Fibroblast of skin of right quadriceps (primary cell): ENCODE measurements at places on chromosomes 7 and 10.

DNA sequence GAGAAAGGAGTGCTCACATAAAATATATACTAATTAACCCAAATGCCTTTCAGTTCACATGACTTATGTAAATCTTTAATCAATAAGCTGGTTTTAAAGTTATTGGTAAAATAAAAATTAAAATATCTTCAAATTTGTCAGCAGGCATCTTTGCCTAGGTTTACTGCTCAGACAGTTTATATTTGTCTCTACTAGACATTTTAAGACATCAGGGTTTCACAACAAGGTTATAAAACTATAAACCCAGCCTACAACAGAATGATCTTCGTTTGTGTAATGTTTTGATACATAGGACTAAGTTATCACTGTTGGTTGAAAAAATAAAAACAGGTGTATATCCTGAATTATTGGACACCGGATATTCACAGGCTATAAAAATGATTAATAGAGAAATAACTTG, 67.4 kb downstream of the TYW1B start:
- DNase-seq = no peak

DNA sequence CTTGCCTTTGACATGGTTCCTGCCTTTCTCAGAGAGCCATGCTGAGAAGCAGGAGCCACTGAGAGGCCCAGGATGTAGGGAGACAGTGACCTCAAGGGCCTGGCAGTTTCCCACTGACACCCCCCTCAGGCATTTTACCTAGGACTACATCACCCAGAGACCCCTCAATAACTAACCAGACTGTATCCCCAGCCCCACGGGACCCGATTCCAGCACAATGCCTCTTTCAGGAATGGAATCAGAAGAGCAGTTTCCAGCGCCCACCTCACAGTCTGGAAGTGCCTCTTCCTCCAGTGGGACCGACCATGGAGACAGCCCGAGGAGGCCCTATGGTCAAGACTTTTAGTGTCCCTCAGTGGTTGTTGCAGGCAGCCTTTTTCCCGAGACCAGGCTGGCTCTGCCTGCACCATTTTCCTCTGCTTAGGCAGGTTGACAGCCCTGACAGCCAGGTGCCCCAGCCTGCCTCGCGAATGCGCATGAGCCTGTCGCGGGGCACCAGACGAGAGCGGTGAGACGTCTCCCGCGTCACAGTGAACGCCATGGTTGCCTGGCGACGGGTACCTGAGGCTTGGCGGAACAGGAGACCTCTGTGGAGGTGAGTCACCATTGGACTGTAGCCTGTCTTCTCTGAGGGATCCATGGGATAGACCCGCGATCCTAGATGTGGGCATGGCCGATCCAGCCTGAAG, 28.4 kb upstream of the ZNF273 start:
- no peak for DNase-seq

DNA sequence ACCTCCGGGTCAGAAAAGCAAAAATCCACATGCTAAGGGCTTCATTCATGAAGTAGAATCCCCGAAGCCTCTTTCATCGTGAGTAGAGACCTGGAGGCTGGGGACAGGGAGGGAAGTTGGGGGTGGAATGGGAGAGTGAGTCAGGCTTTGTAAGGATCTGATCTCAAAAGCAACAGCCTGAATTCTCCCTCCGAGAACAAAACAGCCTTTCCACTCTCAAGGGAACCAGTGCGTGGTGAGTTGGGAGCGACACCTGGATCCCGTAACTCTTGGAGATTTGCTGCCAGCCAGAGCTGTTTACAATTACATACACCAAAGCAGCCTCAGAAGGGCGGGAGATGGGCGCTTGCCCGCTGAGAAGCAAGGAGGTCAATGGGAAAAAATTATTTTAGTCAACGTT, 10.8 kb downstream of the AFAP1L2 start:
- peak; percentile 8 for DNase-seq

DNA sequence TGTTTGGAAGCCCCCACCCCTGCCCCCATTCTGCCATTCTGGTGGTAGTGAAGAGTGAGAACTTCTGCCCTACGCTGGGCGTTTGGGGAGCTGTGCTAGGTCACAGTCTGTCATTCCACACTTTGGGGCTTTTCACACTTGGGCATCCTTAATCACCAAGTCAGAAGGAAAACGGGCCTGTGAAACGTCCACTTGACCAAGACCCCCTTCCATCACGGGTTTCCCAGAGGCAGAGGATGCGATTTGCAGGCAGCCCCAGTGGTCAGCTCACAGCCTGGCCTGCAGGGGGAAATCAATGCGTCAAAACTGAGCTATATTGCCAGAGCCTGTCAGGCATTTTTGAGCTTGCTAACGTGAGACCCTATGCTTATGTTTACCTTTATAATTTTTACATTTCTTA, 663.3 kb upstream of the MGMT start:
- DNase-seq = no peak

- DNase-seq = peak; percentile 22
These were observed 63.9 kb upstream of the CHST15 start for GRCh38 chr10:124157271-124157681.

GRCh38 chr7:44757739-44758138, 9.1 kb downstream of the ZMIZ2 start:
- no peak for DNase-seq

DNA sequence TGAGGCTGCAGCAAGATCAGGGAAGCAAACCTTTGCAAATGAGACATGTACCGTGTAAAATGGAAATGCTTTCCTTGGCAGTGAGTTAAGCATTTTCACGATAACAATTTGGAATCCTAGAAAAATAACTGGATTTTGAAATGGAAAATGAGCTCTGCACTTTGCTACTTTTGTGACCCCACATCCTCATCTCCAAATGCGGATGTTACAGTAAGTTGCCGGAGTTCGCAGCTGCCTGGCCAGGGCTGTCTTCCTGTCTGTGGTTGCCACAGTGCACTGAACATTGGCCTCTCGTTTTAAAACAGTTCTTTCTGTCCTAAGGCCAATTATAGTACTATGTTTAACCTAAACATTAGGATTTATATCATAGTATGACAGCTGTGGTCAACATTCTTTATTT, 136.2 kb upstream of the FZD8 start:
- DNase-seq = no peak

GRCh38 chr10:8055420-8056349, 1.2 kb downstream of the GATA3 start:
- no peak for DNase-seq

DNA sequence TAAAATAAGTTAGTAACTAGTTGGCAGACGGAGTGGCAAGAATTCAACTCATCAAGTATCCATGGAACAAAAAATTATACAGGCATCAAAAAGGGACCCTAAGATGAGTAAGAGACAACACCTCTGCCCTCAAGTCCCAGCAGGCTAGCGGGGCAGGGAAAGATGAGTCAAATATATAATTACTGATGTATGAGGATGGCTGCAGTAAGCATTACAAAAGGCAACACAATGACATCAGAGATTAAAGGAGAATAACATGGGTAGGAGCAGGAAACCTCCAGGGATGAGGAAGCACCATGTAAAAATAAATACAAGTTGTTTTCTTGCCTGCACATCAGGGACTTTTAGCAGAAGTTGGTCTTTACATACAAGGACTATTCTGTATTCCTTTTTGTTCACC, 49.4 kb downstream of the SCRN1 start:
- no peak for DNase-seq

- no peak for DNase-seq
These were observed 310.1 kb downstream of the WDR37 start for GRCh38 chr10:1366322-1366691.

DNA sequence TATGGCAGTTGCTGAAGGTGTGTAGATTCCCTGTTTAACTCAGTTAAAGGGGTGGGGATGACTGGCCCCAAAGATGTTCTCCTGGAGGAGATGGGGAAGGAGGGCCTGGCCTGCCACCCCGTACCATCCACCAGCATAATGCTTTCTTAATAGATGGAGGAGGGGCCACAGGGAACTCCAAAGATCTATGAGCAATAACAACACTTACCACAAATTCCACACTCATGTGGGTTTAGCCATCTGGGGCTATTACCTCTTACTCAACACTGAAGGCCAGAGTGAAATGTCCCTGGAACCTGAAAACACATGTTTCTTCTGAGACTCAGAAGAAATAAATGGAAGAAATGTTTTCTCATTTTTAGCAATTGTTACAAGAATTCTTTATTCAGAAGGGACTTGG, 259.0 kb downstream of the CXCL12 start:
- DNase-seq = peak; percentile 95

GRCh38 chr7:55127622-55128081, 108.8 kb downstream of the EGFR start:
- peak; percentile 84 for DNase-seq

- DNase-seq = no peak
These were observed 71.6 kb downstream of the NKX6-2 start for GRCh38 chr10:132714096-132714985.

- peak; percentile 79 for DNase-seq
These were observed 2.6 kb upstream of the HOXA9 start for GRCh38 chr7:27167916-27168264.

- no peak for DNase-seq
These were observed 14.2 kb upstream of the MTPN start for GRCh38 chr7:135991322-135991721.

- DNase-seq = no peak
These were observed 137.0 kb upstream of the ADAM12 start for GRCh38 chr10:126525326-126525725.

DNA sequence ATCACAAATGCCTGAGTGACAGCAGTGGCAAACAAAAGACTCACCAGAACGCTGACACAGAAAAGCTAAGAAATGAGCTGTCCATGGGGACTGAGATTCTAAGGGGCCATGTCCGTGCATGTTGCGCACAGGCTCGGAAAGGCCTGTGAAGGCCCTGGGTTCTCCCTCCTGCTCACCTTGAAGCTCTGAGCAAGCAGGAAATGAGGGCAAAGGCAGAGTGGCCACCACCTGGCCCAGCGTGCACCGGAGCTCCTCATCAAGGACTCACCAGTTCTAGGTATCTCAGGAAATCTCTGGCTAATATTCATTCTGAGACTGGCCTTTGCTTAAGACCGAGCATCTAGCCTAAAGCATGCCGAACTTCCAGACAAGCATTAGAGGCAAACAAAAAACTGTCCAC, 52.7 kb downstream of the MAD1L1 start:
- no peak for DNase-seq

DNA sequence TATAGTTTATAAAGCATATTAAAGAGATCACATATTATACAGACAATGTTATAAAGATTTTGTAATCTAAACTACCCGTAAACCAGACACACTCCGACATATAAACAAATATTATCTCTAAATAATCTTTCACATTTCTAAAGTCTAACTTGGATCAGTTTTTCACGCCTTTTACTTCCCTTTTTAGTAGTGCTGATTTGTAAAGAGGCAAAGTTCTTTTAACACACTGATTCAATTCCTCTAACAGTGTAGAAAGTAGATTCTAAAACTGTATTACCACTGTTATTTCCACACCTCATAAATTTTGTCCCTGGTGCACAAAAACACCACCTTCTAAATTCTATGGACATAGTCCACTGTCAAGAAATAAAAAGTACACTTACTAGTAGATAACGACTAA, 230.9 kb downstream of the DOCK4 start:
- DNase-seq = no peak

DNA sequence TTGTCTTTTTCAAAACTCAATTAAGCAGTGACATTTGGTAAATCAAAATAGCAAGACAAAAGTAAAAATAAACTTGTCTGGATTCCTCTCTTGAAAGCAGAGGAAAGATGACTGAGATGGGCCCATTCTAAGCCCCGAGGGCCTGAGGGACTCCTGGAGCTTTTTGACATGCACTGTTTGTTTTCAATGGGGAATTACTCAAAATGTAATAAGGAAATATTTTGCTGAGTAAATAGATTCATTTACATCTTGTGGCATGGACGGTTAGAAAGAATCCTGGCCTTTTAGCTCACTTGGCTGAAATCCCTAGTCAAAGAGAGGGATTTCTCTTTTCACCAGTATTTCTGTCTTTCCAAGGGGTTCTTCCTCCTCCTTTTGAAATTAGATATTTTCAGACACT, 108.0 kb downstream of the MKX start:
- no peak for DNase-seq

GRCh38 chr10:48469516-48470020, 135.3 kb downstream of the ARHGAP22 start:
- no peak for DNase-seq

DNA sequence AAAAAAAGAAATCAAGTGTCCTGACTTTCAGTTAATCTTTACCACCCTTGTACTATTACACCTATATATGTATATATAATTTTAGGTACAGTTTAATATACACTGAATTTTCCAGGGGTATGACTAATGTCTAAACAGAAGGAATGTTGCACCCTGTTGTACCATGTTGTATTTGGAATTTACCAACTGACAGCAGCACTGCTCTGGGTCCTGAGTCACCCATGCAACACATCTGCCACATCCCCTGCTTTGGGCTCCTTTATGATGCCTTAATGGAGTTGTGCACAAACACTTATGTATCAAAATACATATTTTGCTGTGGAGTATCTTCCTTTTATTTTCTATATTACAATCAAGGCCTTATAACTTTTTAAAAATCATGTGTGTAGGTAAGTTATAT, 21.2 kb downstream of the YAE1 start:
- DNase-seq = peak; percentile 61

DNA sequence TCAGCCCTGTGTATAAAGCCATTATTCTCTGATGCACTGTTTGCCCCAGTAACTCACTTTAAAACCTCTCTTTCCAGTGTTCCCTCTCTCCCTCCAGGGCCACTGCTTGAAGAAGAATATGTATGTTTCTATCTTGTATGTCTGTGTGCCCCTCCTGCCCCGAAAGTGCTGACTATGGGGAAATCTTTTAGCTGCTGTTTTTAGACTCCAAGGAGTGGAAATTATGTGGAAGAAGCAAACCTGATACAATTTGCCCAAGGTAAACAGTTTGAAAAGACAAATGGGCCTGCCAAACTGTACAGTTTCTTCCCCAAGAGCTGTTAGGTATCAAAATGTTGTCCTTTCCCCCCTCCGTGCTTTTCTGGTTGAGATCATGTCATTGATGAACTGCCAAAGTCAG, 3.4 kb downstream of the ADRA2A start:
- no peak for DNase-seq

- DNase-seq = peak; percentile 23
These were observed 11.2 kb upstream of the ZNF485 start for GRCh38 chr10:43594944-43595589.

DNA sequence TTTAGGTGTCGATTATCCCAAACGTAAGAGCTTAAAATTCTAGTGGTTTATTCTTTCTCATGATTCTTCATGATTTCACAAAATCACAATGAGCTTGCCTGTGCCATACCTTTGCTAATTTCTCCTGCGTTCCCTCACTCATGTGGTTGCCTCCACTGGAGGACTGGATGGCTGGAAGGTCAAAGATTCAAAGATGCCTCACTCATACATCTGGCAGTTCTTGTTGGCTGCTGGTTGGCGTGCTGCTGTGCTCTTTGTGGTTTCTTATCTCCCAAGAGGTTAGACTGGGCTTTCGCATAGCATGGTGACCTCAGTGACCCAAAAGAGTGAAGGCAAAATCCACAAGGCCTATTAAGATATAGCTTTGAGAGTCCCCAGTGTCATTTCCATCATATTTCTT, 877.6 kb upstream of the AUTS2 start:
- peak; percentile 44 for DNase-seq
